GM12865 (cell line): ENCODE measurements at places on chromosomes 7 and 10.
A peak's percentile ranks its signal among the peaks of the same experiment; 100 is the strongest.

GRCh38 chr7:154677454-154677853 lies 325.5 kb downstream of the PAXIP1 start:
- DNase-seq: no peak

DNA sequence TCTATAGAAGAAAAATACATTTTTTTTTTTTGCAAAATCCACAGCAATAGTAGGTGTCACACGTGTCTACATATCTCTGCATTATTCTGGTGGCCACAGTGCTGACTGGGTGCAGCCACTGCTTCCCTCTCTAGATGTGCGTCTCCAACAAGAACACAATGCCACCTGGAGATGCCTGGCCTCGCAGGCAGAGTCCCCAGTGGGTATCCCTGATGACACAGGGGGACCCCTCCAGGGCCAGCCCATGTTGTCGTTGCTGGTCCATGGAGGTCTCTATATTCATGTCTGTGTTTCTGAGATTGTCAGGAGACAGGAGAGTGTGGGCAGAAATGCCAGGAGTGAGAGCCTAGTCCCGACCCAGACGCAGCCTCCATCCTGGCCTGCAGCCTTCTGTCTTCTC lies 345.9 kb upstream of the SHH start:
- no peak for DNase-seq

DNA sequence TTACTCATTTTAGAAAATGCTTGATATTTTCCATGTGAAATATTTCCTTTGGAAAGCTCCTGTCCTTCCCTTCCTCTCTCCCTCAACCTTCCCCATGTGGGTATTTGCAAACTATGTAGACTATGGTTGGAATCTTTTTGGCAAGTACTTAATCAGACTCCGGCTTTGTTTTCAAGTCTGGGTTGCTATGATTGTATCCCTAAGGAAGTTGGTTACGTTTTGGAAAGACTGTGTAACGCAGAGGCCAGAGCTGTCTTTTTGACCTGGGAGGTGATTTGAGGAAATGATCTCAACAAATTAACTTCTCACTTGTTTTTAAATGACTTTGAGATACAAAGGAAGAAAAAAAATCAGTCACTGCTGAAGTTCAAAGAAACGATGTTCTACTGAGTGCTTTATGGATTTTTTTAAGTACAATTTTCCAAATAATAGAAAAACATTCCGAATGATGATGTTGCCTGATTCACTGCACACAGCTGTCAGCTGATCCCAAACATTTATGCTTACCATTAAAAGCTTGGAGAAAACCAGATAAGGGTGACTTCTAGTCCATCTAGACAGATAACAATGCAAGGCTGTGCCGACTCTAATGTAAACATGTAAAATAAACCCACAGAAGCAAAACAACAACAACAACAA lies 145.5 kb upstream of the CELF2 start:
- no peak for DNase-seq

- no peak for DNase-seq
Measured at GRCh38 chr10:32171204-32171603, 115.0 kb upstream of the KIF5B start.

DNA sequence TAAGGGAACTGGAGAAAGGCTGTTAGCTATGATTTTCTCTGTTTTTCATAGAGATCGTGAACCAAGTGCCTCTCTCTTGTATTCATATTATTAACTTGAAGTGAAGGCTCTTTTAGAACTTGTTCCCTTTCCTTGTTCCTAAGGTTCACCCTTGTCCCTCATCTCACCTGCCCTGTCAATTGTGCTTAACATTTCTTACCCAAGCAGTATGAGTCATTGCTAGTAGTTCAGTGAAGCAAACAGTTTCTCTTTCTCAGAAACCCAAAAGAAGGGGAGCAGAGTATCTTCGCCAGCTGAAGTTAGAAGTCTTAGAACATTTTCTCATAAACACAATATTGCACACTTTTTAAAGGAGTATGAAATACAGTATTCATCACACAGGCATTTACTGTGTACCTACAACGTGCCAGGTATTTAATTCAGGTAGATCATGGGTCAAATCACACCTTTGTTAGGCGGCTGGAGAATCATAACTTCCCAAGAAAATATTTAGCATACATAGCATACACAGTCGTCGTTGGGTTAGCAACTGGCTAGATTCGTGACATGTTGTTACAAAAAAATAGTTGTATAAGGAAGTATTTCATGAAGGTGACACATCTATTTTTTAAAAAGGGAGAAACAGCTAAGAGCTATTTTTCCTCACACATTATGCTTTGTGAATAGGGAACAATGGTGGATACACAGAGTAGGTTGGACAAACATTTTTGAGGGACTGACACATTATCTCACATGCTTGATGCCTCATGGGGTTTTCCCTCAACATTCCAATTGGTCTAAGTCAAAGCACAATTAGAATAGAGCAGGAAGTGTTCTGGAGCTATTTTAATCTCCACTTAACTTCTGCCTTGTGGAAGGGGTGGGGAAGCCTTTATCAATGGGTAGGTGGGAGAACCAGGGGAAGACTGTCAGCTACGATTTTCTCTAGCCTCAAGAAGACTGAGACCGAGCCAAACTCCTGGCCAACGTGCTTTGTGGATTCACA lies 13.2 kb downstream of the HDAC9 start:
- DNase-seq: peak; percentile 75

GRCh38 chr10:76002262-76002854 lies 570.9 kb downstream of the LRMDA start:
- DNase-seq: no peak

DNA sequence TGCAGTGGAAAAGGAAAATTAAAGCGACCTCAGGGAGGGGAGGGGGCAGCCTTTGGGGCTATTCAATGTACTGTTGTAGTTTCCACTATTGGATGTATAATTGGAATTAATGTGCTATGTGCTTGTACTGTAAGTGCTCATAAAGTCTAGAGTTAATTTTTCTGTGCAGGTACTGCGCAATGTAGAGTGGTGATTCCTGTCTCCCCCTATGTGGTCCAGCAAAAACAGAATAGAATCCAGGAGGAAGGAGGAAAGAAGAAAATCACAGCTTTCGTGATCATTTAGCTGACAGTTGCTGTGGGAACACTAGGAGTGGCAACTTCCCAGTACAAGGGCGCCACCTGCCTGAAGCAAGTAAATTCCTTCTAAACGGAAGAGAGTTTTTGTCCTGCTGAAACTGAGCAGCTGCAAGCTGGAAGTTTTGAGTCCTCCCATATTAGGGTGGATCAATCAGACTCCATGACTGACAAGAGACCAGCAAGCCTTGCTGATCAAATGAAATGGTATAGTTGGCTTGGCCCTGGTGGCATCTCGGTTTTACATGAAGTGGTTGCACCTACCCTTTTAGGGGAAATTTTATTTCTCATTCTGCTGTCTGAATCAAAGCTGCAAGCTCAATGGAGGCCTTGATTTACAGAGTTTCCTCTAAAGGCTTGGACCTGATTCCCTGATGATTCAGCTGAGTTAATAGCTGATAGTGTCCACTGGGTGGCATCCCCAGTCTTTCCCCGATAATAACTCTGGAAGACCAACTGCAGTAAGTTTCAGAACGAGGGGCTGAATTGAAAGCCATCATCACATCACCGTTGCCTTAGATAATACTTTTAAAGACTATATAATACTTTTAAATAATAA lies 299.8 kb downstream of the HGF start:
- peak; percentile 65 for DNase-seq

DNA sequence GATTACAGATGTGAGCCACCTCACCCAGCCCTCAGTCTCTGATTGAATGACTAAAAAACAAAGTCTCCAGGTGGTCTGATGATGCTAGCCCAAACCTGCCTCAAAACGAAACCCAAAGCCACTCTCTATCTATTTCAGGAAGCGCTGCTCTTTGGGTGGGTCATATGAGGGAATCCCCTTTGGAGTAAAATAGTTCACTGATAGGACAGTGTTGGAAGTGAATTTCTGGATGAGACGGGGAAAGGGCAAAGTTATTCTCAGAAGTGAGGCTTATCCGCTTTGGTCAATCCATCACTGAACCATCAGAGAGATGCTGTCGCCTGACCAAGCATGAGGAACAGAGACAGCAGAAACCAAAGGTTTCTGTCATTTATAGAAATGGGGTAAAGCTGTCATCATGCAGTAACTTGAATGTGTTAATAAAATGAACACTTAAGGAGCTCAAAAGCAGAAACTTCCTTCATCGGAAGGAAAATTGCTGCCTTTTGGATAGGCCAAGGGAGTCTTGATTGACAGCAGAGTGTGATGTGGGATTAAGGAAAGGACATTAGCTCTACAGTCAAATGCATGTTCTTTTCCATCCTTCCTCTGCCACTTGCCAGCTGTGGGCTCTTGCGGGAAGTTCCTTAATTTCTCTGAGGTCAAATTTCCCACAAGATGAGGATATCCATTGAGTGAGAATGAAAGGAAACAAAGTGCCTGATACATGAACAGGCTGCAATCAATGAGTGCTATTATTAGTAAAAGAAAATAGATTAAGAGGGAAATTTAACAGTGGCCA lies 64.9 kb upstream of the C1QL3 start:
- peak; percentile 84 for DNase-seq

DNA sequence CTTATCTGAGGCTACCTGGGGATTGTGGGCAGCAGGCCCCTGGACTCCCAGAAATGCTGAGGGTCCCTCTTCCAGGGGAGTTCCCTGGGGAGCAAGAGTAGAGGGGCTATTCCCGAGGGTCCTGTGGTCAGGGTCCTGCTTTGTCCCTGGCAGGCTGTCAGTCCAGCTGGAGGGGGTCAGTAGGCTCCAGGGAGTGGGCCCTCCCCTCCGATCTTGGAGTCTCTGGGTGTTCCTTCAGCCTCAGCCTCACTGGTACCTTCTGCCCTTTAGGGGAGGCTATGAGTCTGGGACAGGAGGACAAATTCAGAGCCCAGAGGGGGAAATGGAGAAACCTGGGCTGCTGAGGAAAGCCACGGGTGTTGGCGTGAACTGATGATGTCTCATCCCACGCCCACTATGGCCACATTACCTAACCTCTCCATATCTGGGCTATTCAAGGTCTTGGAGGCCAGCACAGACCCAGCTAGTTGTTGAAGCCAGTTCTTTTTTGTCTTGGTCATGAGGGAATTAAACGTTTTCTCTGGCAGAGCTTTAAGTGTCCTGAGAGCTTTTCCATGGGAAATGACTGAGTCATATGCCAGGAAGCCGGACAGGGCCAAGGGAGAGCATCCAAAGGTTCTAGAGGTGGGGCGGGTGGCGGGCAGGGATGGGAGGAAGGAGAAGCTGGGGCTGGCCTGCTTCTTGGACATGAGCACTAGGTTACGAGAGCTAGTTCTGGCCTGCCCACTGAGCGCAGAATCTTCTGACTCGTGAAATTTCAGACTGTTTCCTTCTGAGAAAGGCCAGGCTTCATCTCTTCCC lies 6.2 kb downstream of the CALHM2 start:
- DNase-seq: no peak

- DNase-seq: no peak
Measured at GRCh38 chr7:4519819-4520520, 162.1 kb upstream of the FOXK1 start.
